ENCODE measurements at places on chromosomes 5 and 9. TPM values are rescaled to one million over a fixed set of nuclear protein-coding genes. Genes with fewer than 3 reads are reported as not detected.

DNA sequence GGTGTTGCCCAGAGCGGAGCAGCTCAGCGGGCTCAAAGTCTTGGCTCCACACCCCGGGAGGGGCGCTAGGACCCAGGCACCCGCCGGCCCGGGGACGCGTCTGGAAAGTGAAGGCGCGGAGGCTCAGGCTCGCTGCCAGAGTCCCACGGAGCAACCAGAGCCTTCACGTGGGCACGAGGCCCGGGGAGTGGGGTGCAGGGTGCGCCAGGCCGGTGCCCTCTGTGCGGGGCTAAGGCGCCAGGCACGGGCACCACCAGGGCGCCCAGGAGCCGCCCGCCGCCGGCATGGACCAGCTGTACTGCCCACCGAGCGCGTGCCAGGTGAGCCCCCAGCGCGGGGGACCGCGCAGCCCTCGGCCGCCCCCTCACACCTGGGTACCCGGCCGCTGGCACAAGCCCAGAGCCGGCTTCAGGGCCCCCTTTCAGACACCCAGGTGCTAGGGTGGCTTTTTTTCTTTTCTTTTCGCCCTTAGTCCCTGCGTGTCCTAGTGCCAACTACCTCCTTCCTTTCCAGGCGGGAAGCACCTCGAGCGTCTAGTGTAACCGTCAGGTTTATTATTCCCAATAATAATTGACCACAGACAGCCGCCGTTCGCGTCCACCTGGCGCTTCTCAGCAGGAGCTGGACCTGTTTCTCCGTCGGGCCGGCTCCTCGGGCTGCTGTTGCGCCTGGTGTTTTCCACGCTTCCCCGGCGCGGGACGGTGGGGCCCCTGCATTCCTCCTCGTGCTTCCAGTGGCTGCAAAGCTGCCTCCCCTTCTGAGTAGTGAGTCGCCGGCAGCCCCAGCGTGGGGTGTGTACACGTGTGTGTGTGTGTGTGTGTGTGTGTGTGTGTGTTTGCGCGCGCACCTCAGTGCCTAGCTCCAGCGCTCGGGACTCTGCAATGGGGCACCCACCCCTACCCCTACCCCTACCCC, 30.1 kb upstream of the PDE8B start:
- no peak for DNase-seq

DNA sequence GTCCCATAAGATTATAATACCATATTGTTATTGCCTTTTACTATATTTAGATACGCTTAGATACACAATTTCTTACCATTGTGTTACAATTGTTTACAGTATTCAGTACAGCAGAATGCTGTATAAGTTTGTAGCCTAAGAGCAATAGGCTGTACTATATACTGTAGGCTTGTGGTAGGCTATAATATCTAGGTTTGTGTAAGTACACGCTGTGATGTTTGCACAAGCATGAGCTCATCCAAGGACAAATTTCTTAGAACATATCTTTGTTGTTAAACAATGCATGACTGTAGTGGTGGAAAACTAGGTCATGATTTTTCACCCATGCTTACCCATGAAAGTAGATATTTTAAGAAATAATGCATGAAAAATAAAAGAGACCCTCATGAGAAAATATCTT, 509.4 kb upstream of the CDH18 start:
- DNase-seq, result no peak

DNA sequence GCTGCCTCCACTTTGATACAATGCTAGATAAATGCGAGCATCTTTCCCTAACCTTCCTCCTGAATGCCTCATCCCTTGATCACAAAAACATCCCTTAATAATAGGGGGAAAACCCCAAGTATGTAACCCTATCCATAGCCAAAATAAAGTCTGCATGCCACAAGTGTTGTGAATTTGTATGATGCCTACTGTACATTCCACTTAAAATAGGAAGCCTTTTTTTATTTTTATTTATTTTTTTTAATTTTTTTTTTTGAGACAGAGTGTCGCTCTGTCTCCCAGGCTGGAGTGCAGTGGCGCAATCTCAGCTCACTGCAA, 207.0 kb downstream of the AOPEP start:
- no peak for DNase-seq

- no peak for DNase-seq
Measured at GRCh38 chr5:122163121-122164069, 34.0 kb downstream of the ZNF474 start.

GRCh38 chr5:39558541-39558940, 133.8 kb upstream of the DAB2 start:
- no peak for DNase-seq

GRCh38 chr5:21931116-21931515, 922.0 kb downstream of the CDH12 start:
- DNase-seq, result no peak

GRCh38 chr5:139422307-139422893, 16.9 kb downstream of the DNAJC18 start:
- no peak for DNase-seq

DNA sequence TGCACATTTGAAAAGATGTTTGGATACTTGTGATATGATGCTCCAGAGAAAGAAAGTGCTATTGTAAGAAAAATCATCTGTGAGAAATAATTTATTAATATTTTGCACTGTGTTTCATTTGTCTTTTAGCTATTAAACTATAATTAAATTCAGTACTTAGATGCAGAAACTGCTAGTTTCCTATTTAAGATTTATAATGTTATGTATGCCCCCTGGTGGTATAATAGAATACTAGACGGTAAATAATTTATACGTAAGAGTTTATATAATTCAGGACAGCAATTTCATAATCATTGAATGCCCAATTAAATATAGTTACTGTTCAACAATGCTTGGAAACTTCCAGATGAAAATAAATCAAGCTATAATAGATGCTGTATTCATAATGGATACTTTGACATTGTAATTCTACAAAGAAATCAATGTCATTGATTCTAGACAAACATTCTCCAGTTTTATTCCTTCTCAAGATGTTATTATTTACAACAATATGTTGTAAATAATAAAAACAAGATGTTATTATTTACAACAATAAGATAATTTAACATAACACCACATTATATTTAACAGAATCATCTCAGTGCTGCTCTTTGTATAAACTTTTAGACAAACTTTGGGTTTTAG, 101.0 kb downstream of the TMEM232 start:
- no peak for DNase-seq

- DNase-seq, result peak; percentile 89
Measured at GRCh38 chr9:109328978-109329637, 8.2 kb upstream of the EPB41L4B start.

DNA sequence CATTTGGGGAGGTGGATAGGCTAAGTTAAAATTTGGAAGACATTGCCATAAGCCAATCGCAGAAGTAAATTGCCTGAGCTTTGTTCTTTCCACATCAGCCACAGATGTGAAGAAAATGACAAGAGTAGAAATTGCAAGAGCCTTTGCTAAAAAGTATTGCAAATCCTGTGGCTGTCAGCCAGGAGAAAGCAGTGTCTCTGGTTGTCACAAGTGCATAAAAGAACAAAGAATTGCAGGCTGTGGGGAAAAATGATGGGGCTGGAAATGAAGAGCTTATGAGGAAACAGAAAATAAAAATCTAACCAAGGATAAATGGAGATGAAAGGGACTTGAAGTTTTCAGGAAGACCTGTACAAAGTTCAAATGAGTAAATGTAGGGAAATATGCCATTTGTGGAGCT, 344.8 kb downstream of the CSNK1G3 start:
- DNase-seq, result no peak

GRM6 gene
- total RNA-seq, result not detected

ANKRA2 gene
- 83.9 TPM for total RNA-seq

FOXD4 gene
- total RNA-seq, result 0.33 TPM
